ENCODE measurements at places on chromosomes 2 and 18.

DNA sequence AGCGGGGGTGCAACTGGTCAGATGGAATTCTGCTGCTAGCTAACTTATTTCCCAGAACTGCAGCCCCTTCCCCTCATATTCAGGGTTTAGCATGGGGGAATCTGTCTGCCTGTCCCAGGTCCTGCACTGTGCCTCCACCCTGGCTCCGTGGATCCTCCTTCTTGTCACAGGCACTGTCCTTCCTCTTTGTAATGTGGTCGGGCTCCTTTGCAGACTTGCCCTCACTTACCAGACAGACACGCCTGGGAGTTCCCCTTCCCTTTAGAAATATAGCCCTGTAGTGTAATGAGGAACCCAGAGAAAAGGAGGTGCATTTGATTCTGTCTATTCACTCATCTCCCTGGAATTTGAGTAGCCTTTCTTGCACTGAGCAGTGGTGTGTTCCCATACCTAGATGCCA, 108.7 kb downstream of the TRIM43 start:
- no peak for DNase-seq

DNA sequence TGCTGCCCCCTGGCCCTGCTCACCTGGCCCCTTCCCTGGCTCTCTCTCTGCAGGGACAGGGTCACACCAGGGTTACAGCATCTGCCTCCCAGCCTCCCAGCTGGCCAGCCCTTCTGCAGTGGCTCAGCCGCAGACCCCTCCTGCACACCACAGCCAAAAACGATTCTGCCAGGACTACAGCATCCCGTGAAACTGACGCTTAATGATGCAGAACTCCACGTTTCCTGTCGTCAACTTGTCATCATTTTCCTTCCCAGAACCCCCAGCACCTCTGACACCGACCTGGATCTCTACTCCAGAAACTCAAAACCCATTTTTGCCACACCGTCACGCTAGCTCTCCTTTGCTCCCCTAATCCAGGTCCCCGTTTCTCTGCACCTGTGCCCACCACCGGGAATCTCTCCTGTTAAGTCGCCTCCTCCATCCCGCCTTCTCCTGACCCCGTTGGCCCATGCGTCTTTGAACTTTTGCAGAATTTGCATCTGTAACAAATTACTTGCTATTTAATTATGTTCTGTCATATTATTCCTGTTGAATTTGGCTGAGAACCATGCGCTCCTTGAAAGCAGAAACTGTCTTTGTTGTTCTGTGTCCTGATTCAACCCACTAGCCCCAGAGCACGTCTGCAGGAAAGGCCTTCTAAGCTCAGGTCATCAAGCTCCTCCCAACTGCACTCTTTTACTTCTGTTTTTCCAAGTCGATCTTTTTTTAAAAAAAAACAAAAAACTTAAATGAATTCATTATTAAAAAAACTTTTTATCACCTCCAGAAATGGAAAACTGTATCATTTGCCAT, 173.2 kb upstream of the COPS8 start:
- no peak for DNase-seq

- no peak for DNase-seq
Measured at GRCh38 chr18:9647496-9648323, 33.4 kb upstream of the PPP4R1 start.

DNA sequence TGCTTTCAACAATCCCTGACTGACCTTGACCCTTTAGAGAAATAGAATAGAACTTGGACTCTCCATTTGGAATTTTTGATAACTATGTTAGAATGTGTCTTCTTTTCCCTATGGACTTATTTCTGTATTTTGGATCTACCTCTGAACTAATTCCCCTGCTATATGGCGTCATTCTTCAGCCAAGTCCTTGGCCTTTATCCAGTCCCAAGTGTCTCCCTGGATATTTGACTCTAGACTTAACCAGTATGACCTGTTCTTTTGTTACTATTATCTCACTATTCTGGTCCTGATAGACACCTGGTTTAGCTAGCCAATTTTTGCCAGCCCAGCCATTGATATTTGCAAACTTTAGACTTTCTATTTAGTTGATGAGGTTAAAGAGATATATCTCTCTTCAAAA, 186.8 kb downstream of the KCNS3 start:
- no peak for DNase-seq

DNA sequence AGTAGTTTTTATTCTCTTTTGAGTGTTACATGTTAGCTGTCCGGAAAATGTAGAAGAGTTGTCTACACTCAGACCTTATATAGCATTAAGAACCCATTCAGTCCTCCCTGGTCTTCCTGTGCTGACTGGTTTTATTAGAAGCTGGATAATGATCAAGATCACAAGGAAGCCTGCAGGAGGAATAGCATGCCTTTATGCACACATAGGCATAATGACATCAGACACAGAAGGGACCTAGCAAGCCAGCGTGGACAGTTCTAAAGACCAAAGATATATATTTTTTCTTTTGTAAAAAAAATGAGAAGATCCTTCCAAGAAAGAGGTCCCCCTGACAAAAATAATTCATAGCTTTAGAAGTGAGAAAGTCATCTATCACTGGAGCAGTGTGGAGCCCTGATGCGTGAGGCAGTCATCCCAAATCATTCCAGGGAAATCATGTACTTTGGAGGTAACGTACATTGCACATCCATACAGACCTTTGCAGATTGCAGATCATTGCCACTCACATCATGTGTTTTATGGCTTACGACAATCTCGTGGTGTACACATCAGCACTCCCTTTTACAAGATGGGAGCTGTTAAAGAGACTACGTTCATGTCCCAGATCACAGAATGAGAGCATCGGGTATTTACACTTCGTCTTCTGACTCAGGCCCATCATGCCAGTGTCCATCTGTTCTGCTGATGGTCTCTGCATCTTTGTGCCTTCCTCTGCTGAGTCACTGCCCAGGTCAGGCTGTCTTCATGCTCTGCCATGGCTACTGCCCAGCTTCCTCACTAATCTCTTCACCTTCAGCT, 334.0 kb downstream of the SOCS6 start:
- DNase-seq: no peak

GRCh38 chr2:233700028-233700635, 7.4 kb downstream of the UGT1A6 start:
- no peak for DNase-seq

DNA sequence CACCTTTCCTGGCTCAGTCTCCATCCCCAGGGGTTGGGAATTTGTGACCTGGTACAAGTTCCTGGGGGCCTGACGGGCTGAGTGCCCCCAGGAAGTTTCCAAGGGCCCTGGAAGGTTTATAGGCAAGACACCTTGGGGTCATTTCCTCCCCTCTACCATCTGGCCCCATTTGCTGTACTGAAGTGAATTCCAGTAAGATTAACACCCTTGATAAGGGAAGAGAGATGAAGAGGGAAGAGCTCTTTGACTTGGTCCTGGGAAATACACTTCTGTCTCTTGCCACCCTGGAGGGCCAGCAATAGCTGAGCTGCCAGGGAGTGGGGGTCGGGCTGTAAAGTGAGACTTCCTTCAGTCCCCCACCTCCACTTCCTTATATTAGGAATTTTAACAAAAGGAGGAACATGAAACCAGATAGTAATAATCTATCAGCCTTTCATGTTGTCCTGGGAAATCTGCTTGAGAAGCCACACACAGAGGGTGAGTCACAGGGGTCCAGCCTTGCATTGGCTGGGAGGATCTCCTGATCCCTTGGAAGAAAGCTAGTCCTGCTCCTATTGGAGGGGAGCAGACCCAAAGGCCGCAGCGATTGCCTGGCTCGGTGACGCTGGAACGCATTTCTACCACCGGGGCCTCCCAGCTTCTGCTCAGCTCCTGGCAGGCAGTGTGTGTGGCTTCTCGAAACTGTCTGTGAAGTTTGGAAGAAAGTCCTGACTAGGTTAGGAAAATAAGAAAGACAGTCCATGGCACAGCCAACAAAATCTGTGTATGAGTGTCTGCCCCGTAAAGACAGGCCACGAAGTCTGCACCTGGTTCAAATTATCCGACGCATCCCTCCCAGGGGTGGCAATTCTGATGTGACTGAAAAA, 87.3 kb downstream of the ACAA2 start:
- DNase-seq: no peak

DNA sequence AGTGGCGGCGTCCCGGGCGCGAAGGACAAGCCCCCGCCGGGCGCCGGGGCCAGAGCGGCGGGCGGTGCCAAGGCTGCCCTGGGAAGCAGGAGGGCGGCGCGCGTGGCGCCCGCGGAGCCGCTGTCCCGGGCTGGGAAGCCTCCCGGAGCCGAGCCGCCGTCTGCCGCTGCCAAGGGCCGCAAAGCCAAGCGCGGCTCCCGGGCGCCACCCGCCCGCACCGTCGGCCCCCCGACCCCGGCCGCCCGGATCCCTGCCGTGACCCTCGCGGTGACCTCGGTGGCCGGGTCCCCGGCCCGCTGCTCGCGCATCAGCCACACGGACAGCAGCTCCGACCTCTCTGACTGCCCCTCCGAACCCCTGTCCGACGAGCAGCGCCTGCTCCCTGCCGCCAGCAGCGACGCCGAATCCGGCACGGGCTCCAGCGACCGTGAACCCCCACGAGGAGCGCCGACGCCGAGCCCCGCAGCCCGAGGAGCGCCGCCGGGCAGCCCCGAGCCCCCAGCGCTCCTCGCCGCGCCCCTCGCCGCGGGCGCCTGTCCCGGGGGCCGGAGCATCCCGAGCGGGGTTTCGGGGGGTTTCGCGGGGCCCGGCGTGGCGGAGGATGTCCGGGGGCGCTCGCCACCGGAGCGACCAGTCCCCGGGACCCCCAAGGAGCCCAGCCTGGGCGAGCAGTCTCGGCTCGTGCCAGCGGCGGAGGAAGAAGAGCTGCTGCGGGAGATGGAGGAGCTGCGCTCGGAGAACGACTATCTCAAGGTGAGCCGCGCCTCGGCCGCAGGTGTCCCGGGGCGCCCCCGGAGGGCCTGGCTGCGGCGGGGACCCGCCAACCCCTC, 820 bp downstream of the MTCL1 start:
- DNase-seq: peak; percentile 13

DNA sequence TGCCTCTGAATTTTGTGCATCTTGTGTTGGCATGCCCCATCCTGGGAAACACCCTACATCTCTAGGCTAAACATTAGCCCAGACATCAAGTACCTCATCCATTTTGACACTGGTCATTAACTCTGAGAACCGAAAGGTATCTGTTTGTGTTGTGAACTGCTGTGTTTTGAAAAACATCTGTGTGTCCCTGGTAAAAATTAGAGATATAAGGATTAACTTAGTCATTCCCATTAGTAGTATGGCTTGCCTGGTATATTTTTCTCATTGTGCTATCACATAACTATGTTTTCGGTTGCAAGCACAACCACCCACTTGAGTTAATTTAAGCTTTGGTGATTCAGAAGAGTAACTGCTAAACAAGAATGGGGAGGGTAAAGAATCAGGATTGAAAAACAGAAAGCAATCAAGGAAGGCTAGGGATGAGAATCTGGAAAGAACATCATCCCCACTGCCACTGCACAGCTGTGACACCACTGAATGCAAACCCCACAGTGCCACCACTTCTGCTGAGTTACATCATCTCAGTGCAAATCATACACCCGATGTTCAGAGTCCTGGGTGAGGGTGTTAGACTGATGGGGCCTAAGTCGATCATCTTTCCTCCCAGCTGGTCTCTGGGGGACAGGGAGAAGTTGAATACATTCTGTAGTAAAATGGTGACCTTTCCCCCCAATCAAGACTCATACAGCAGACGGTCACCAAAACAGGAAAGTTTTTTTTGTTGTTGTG, 234.0 kb downstream of the EPHA4 start:
- no peak for DNase-seq

DNA sequence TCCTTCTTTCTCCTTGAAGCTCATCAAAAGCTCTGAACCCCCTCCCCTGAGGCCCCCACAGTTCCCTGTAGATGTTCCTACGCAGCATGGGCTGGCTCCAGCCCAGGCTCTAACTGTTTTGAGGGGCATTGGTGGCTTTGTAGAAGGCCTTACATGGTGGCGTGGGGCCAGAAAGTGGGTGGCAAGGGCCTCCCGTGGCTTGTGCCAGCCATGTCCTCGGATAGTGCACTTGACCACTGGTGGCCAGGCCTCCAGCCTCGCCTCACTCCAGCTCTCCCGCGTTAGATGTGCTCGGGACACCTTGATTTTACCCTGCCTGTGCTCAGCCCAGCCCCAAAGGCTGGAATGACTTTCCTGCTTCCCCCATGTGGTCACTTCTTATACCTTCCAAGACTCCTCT, 92.9 kb downstream of the TWIST2 start:
- no peak for DNase-seq

DNA sequence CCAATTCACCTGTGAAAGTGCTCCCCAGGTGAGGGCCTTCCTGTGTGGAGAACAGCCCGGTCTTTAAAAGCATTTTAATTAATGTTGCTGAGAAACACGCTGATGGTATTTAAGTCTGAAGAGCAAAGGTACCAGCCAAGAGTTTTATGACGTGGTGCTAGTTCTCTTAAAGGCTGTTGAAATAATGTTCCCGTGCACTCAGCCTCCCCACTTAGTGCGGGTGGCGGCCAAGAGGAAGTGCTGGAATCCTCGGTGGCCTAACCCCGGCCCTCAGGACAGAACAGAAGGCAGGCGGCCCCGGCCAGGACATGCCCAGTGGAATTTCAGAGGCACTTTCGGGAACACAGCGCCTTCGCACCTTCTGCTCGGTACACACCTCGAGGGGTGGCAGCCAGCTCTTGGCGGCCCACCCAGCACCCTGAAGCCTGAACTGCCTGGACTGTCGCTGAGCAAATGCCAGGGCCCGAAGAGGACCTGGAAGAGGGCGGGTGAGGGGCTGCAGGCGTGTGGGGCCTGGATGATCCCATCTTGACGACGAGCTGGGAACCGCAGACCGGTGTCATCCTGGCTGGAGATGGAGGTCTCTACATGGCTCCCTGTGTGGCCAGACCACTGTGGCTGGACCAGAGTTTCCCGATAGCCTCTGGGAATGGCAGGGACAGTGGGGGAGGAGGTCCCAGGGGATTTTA, 142.9 kb downstream of the ASB1 start:
- DNase-seq: no peak

DNA sequence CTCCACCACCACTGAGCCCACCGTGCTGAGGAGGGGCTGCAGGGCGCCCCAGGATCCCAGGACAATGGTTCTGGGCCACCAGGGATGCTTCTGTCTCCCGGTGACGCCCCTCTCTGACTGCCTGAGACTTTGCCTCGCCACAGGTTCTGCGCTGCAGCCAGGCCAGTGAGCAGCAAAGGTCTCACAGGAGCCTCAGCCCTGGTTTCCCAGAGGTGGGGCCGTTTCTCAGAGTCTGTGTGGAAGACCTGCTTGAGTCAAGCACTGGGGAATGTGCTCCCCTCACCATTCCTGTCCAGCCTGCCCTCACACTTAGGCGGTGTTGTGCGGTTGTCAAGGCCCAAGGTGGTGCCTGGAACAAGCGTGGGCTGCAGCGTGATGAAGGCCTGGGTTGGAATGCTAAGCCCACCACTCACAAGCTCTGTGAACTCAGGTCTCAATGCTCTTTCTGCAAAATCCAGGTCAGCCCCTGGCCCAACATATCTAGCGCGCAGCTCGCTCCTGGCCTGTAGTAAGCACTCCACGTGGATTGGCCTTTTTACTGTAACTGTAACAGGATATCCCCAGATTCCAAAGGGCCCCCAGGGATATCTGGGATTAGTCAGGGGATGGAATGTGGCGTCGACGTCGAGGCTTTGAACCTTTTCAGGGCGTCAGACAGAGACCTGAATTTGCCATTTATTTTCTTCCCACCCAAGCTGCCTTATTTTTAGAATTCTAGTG, 47.6 kb downstream of the PLB1 start:
- no peak for DNase-seq

GRCh38 chr2:27622921-27623384, 5.9 kb downstream of the CCDC121 start:
- no peak for DNase-seq
